ENCODE measurements at places on chromosomes 1 and 21. TPM values are rescaled to one million over a fixed set of nuclear protein-coding genes. Genes with fewer than 3 reads are reported as not detected.

The MFAP2 gene
- total RNA-seq = 1.8 TPM

The CYP4A11 gene
- not detected for total RNA-seq

The HMGN2 gene
- total RNA-seq = 888 TPM

The DCDC2B gene
- total RNA-seq = not detected

The LCE1F gene
- total RNA-seq = not detected

The GJA5 gene
- total RNA-seq = 2.0 TPM

The C1orf226 gene
- total RNA-seq = 2.6 TPM

The KIAA0319L gene
- total RNA-seq = 26.7 TPM

The RNF2 gene
- 13.6 TPM for total RNA-seq

The VSIG8 gene
- 0.47 TPM for total RNA-seq

The SPRR4 gene
- not detected for total RNA-seq

The FCGR3B gene
- total RNA-seq = not detected

The CYP4Z1 gene
- not detected for total RNA-seq

The CCDC17 gene
- 1.9 TPM for total RNA-seq

DNA sequence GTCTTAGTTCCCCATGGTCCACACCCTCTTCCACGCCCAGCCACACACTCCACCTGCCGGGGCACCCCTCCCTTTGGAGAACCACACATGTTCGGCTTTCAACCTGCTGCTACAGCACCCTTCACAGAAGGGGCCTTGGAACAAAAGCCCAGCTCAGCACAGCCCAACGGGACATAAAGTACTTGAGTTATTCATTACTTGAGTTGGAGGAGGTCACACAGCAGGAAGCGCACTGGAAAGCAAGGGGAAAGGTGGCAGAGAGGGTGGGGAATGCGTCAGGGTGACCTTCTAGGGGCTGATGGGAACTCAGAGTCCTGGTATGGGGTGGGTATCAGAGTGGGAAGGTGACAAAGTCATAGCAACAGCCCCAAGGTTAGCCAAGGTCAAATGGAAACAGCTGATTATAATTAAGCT lies 3.0 kb upstream of the ATP1B1 start:
- DNase-seq = no peak

DNA sequence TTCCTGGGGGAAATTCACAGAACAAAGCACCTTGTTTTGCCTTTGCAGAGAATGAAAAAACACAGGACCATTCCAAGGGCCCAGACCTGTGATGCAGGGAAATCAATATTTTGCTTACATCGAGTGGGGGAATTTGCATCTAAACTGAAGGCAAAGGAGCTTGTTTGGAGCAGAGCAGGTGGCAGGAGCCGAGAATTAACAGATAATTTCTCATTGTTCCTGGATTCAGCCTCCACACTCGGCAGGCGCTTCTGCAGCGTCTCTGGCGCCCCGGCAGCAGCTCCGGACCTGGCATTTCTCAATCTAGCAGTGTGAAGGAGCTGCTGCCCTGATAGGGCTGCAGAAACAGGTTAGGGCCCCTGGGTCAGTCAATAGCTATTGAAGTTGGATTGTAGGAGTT lies 2.0 kb upstream of the SYT6 start:
- DNase-seq = no peak

GRCh38 chr1:162702628-162703027 lies 70.4 kb downstream of the DDR2 start:
- DNase-seq = no peak

- no peak for DNase-seq
Observed at GRCh38 chr1:93815366-93816110, 63.5 kb downstream of the DNTTIP2 start.

GRCh38 chr1:152179566-152179965 lies 20.5 kb upstream of the RPTN start:
- DNase-seq = no peak

DNA sequence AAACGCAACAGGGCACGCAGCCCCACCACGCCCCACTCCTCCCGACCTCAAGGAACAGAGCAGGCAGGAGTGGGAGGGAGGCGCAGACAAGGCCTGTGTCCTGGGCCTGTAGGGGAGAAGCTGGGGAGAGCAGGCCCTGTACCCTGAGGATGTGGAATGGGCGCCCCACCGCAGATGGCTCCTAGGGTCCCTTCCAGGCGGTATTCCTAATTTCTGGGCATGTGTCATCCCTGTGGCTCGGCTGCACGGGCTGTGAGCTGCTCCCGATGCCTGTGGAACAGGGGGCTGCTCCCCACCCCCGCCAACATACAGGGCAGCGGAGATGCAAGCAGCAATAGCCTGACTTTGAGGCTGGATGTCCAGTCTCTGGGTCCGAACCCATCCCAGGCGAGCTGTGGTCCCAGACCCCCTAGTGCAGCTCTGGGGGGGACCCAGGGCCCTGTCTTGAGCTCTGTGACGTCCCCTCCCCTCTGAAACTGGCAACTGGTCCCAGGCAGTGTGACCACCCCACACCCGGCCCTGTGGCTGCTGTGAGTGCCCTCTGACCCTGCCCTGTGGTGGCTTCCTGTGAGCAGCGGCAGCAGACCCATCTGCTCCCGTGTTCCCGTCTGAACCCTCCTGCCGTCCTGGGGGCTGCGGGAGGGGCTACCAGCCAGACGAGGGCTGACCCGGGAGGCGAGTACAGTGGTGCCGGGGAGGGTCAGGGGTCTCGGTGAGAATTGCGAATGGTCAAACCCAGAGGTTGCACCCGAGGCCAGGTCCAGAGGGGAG lies 13.9 kb upstream of the COL6A2 start:
- no peak for DNase-seq

GRCh38 chr1:94925561-94926125 lies 1.3 kb downstream of the CNN3 start:
- DNase-seq = peak; percentile 95

GRCh38 chr1:80509965-80510522 lies 1290.7 kb upstream of the ADGRL2 start:
- DNase-seq = peak; percentile 10

- no peak for DNase-seq
Observed at GRCh38 chr1:39680751-39681150, 8.8 kb upstream of the NT5C1A start.

- peak; percentile 48 for DNase-seq
Observed at GRCh38 chr1:63721531-63722189, 52.2 kb upstream of the ROR1 start.

DNA sequence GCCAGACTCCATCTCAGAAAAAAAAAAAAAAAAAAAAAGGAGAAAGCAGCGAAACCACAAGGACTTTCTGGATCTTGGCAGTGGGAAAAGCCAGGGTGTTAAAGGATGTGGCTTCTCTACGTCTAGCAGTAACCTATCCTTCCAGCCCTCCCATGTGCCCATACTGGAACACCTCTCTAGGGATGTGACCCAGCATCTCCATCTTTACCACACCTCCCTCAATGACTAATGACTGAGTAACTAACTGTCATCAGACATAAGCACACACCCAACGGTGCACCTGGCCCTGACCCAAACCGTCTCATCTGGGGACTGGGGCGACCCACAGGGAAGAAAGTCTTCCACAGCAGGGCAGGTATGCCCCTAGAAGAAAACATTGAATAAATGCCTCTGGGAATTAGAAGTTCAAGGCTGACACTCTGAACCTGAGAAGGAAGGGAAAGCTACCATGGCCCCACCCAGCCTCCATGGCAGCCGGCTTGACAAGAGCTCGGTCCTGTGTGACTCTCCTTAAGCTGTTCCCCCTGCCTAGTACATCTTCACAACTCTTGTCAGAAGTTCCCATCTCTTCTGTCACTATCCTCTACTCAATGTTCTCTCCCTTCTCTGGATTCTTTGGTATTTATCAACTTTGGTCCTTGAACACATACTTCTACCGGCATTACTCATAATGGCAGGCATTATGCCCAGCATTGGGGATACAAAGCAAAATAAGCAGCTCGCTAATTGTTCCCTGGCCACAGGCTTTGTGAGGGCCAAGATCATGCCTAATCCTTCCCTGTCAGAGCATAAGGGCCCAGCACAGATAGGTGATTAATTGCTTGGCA lies 14.8 kb upstream of the PAQR6 start:
- DNase-seq = peak; percentile 98

- no peak for DNase-seq
Observed at GRCh38 chr1:65176591-65176990, 28.6 kb downstream of the AK4 start.

- no peak for DNase-seq
Observed at GRCh38 chr1:186550832-186551231, 89.9 kb upstream of the PDC start.

- no peak for DNase-seq
Observed at GRCh38 chr21:46081862-46082712, 15.8 kb upstream of the COL6A2 start.

- DNase-seq = no peak
Observed at GRCh38 chr1:4003846-4004505, 103.9 kb upstream of the C1orf174 start.

- no peak for DNase-seq
Observed at GRCh38 chr1:238778113-238778512, 608.3 kb upstream of the CHRM3 start.

GRCh38 chr1:8169364-8170058 lies 143.4 kb upstream of the ERRFI1 start:
- DNase-seq = peak; percentile 81

- peak; percentile 61 for DNase-seq
Observed at GRCh38 chr1:175822580-175822979, 79.2 kb upstream of the TNR start.

DNA sequence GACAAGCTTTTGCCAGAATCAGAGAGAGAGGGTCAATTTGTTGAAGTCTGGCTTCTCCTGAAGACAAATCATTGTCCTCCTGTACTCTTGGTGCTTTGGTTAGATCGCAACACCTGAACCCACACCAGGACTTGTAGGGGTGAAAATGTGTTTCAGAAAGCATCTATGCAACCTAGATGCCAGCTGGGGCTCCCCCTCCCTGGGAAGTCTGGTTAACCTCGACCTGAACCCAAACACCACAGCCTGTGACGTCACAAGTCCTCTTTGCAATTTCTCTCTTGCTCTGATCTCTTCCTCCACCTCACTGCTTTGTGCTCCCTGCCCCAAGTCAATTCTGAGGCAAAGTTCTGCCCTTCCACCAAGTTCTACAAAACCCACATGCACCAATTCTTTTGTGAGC lies 42.8 kb upstream of the USP24 start:
- no peak for DNase-seq

DNA sequence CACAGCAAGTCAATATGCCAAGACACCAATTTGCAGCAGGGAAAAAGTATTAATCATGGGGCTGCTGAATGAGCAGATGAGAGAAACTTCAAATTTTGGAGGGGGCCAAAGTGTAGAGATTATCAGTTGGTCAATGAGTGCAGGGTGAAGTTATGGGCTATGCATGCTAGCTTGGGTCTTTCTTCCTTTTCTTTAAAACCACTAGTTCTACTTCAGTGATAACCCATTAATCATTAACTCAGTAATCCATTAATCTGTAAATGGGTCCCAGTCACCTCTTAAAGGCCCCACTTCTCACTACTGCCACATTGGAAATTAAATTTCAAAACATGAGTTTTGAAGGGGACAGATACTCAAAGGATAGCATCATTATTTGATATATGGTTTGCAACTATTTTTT lies 688.6 kb upstream of the ADGRL4 start:
- no peak for DNase-seq

DNA sequence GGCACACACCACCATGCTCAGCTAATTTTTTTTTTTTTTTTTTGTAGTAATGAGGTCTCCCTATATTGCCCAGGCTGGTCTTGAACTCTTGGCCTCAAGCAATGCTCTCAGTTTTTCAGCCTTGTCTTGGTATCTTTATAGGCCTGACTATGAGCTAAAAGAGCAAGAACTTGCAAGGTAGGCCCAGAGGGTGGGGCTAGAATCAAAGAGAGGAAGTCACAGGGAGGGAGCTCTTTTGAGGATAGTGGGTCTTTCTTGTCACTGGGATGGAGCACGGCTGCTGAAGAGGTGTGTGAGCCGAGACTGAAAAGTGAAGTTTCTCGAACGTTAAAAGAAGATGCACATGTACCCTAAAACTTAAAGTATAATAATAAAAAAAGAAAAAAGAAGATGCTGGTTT lies 260.0 kb upstream of the BEND5 start:
- DNase-seq = peak; percentile 43

DNA sequence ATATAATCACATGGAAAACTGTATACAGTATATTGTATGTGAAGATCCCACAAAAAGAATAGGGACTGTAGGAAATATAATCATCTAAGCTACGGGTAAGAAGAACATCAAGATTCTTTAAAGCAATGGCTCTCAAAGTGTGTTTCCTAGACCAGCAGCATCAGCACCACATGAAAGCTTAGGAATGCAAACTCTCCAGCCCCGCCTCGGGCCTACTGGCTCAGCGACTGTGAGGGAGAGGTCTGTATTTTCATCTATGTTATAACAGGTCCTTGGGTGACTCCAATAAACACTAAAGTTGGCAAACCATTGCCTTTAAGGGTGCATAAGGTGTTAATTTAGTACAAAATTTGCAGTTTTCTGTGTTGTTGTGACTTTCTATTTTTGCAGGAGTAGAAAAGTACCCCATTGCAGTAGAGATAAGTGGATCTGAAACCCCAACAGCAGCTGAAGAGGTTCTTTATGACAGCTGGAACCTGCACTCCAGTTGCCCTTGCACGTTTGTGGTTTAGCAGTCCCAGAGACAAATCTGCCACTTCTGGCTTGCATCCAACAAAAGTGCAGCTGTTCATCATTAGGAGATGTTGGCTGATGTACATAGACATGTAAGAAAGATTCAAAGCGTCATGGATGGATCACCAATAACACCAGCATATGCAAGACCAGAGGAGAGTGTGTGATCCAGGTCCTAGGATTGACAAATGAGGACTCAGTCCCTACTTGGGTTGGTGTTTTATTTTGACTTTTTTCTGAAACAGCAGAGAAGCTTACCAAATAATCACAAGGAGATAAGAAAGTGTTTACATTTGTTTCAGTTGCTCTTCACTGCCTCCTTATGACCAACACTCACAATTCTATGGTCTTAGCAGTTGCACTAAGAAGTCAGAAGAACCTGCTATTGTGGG lies 15.9 kb upstream of the IFNAR1 start:
- DNase-seq = no peak

DNA sequence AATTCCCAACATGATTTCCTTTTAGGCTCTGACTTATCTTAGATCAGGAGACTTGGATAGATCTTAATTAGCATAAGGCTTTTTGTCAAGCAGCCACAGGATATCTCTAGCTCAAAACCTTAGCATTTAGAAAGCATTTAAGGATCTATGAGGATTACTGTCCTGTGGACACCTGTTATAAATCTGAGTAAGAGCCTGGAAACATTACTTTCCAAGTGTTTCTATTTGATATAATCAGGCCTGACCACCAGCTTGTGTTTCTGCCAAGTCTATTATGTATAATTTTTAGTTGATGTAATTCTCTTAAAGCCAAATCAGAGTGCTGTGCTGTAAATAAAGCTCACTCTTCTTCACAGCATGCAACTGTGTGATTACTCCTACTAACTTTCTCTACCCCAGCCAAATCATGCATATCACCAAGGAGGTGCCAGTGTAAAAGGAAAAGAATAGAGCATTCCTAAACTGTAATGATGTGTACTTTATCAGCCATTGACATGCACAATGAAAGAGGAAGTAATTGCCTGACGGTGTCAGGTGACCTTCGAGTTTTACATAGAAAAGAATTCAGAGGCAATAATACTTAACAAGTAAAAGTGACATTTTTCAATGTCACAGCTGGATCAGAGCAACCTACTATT lies 309.9 kb upstream of the PRMT6 start:
- DNase-seq = no peak
